ENCODE measurements at places on chromosomes 5 and 9.

DNA sequence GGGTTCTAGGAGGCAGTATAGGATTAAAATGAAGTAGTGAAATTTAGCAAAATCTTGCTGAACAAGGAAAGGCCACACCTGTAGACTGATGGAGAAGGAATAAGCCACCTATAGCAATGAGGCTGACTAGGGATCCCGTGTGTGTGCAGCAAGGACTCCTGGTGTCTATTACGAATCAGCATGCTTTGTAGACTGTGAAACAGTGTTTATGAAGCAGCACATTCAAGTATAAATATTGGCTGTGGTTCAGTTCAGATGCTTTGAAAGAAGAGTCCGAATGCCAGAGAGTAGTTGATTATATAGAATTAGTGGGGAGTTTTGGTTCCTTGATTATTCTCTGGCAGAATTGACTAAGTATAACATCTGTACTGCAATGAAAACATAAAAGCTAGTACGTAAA lies 41.8 kb downstream of the CAST start:
- DNase-seq = no peak

DNA sequence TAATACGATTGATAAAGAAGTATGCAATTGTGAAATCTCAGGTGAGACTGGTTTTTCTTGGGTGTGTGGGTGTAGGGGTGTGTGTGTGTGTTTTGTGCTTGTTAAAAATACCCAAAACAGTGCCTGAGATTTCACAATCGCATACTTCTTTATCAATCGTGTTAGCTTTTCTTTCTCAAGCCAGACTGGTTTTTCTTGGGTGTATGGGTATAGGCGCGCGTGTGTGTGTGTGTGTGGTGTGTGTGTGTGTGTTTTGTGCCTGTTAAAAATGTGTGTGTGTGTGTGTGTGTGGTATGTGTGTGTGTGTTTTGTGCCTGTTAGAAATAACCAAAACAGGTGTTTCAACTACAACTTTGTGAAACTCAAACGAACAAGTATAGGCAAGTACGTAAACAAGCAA lies 53.7 kb downstream of the CERT1 start:
- DNase-seq = no peak

DNA sequence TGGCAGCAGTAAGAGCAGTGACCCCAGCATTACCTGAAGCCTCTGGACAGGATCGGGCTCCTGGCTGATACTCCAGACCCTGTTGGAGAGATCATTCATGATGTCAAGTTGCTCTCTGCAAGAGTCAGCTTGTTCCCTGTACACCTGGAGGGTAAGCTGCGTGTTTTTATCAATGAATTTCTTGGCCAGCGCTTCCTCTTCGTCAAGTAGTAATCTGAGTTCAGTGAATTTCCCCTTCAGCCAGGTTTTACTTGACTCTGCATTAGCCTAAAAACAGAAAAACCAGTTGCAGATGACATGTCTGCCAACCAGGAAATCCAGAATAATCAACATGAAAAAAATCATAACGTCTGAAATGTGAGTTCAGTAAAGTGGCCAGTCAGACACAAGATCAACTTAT lies 19.1 kb downstream of the TRIM14 start:
- no peak for DNase-seq

DNA sequence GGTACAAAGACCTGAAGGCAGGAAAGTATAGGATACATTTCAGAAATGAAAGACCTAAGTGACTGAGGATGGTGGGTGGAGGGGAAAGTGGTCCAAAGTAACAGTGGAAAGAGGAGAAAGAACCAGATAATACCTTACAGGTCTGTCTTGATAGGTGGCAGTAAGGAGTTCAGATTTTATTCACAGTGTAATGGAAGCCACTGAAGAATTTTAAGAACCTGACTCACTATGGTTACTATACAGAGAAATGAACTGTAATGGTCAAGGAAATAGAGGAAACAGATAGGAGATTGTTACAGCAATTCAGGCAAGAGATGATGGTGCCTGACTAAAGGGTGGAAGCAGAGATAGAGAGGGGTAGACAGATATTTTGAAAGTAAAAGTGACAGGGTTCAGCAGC lies 46.5 kb downstream of the EPB41L4A start:
- no peak for DNase-seq

- DNase-seq = no peak
Observed at GRCh38 chr5:84085387-84086041, 299.2 kb downstream of the EDIL3 start.
